ENCODE measurements at places on chromosomes 12 and 14.
A peak's percentile ranks its signal among the peaks of the same experiment; 100 is the strongest.

DNA sequence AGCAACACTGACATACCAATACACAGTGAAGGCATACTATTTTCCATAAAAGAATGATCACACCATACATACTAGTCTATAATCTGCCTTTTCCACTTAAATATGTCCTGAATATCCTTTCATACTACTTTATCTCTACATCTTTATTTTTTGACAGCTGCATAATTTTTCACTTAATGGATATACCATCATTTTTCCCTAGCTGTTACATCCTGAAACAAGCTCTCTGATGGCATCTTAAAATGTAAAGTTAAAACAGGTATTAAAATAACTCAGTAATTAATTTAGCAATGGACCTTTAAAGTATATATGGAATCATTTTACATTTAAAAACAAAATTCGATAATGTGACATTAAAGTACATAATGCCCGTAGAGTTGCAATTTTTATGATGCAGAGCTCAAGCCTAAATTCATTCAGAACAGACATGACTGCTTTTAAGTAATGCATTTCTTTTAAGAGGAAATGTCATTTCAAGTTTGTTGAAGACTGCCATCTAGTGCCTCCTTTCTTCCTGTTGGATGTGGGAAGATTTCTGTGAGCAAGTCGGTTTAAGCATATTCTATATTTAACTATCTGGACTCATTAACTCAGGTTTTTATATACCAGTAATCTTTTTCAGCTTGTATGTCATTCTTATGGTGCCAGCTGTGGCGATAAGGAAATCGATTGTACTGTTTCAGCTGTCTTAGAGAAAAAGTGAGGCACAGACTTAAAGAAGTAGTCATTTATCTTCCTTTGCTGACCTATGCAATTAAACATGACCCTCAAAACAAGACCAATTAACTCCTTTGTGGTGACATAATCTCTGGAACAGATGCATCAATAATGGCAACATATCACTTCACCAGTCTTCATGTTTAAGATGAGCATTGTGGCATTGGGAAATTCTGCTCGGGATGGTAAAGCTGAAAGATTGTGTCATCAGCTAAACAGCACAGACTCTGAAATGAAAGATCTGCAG lies 20.3 kb downstream of the PRICKLE1 start:
- DNase-seq, result peak; percentile 80

DNA sequence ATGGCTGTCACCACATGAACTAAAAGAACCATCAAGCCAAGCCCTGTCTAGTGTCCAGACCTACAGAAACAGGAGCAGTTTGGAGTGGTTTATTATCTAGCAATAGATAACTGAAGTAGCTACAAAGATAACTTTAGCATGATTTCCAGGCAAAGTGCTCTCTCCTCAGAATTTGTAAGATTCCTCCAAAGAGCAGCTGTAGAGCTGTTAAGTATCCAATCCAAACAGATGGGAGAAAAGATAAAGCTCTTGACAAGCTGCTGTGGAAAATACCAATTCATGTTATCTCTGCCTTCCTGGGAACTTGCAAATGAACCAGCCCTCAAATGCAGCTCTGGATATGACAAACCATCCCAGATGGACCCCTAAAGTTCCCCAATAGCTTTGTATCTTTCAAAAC lies 78.9 kb upstream of the RESF1 start:
- DNase-seq, result peak; percentile 26

DNA sequence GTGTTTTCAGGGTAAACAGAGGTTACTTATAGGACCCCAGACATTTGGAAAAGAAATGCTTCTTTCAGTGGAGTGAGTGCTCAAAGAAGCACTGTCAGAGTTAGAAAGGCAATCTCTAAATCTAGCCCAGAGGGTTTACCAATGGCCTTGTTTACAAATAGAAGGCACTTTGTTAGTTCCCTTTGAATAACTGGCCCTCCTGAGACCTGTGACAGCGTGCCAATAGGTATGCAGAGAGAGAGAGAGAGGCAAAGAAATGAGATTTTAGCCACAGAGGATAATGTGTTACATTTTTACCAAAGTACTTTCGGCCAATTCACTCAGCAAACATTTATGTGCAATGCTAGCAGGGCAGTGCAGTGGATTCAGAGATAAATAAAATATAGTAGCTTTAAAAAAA lies 41.9 kb downstream of the TPH2 start:
- DNase-seq, result no peak

DNA sequence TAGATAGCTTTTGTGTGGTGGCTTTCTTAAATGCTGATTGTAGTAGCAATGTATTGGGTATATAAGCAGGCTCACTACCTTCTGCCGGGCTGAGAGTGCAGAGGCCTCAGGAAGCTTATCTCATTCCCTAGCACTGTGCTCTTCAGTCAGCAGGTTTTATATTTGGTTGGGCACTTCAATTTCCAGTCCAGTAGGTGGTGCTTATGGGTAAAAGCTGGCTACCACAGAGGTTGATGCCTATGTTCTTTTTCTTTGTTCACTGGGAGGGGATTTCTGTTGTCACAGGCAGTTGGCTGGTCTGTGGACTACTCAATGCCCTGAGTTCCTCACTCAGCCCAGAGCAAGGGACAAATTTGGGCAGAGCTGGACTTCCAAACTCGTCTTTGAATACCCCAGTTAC lies 43.0 kb upstream of the GLIPR1 start:
- peak; percentile 65 for DNase-seq

DNA sequence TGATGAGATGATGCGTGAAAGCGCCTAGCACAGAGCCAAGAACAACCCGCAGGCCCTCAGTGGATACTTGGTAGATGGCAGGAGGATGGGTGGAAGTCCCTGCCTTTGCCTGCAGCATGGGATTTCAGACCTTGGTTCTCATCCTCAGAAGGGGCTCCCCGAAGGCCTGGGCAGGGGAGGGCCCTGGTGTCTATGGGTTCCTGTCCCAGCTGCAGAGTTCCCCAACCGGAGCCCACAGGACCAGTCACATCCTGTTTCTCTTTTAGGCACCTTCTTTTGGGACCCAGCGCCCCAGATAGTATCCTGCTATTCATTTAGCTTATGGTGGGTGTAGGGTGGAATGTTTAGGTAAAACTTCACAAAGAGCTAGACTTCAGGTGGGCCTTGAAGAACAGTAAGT lies 55.5 kb downstream of the CALM1 start:
- DNase-seq, result no peak

DNA sequence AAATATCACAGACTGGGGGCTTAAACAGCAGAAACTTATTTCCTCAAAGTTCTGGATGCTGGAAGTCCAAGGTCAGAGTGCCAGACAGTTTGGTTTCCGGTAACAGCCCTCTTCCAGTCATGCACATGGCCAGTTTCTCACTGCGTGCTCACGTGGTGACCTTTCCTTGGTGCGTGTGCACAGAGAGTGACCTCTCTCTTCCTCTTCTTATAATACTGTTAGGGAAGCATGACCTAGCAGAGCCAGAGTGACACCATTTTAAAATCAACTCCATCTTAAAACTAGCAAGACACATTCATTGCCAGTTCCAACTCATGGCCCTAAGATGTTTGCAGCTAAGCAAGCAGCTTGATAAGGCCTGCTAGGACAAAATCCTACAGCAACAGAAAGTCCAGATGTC lies 221.5 kb upstream of the DAAM1 start:
- DNase-seq, result no peak

GRCh38 chr14:86346818-86347384 lies 817.0 kb downstream of the FLRT2 start:
- no peak for DNase-seq

- peak; percentile 83 for DNase-seq
These were observed 15.2 kb upstream of the PEBP1 start for GRCh38 chr12:118120579-118121363.

DNA sequence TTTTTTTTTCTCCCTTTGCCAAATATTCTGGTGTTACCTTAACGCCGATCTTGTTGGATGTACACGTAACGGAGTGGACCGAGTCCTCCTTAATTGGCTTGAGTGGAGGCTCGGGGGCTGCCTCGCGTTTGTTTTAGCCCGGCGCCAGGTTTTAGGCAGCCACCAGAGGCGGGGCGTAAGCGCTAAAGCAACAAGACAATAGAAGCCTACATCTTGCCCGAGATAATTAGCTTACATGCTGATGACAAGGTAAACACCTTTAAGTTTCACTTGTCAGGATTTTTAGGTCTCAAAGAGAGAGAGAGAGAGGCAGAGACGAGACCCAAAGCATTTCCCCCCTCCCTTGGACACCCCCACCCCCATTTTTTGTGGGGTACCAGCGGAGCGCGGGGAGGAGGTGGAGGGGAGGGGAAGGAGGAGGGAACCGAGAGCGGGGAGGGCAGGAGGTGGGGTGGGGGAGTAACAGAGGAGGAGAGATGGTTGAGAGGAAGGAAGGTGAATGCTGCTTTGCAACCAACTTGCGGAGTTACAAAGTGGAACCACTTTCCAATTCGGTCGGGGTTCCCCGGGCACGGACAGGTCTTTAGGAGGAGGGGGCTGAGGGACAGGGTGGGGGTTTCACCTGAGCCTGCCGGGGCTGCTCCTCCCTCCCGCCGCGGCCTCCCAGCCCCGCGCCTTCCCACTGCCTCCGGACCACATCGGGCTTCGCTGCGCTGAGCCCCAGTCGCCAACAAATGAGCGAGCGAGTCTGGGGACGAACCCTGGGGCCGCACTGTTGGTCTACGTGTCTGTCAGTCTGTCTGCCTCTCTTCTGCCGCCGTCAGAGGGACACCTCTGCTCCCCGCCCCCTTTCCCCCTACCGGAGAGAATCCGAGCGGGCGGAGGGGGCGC lies at the start of gene NKX2-1:
Gene NKX2-1, minus strand, starts transcription at position 802 of the 891 bp plus-strand sequence. Its CDS starts 103 bp downstream, at position 699.
- DNase-seq, result peak; percentile 20

DNA sequence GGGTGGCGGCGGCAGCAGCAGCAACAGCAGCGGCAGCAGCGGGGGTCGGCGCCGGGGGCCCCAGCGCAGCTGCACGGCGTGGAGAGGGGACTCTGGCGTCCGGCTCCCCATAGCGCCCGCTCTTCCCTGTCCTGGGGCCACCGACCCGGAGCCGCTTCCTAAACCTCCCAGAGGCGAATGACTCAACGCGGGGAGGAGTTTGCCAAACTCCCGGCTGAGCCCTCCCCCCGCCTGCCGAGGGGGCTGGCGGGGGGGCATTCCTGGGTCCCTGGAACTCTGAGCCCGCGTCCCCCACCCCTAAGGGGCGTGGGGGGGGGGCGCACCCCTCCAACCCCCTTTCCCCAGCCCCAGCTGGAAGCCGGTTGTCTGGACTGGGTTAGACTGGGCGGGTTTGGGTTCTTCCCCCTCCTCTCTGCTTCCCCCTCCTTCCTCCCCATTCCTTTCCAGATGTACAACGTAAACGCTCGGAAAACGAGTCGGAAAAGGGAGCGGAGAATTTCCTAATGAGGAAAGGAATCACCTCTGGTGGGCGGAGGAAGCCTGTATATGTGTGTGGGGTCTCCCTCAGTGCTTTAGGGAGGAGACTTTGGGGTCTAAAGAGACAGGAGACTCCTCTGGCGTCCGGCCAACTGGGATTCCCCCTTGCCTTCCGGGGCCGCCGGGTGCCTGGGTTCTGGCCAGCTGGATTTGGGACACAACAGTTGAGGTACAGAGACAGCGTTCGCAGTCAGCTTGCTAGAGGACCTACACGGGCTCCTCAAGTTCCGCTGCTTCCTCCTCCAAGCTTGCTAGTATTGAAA lies at the start of gene ITGA5:
Gene ITGA5, minus strand, starts transcription at position 179 of the 800 bp plus-strand sequence. Its CDS starts 68 bp downstream, at position 111.
- peak; percentile 63 for DNase-seq

- DNase-seq, result no peak
These were observed 5.9 kb upstream of the TEX22 start for GRCh38 chr14:105392131-105393090.

- peak; percentile 89 for DNase-seq
These were observed 4.2 kb downstream of the SH2B3 start for GRCh38 chr12:111409780-111410430.

DNA sequence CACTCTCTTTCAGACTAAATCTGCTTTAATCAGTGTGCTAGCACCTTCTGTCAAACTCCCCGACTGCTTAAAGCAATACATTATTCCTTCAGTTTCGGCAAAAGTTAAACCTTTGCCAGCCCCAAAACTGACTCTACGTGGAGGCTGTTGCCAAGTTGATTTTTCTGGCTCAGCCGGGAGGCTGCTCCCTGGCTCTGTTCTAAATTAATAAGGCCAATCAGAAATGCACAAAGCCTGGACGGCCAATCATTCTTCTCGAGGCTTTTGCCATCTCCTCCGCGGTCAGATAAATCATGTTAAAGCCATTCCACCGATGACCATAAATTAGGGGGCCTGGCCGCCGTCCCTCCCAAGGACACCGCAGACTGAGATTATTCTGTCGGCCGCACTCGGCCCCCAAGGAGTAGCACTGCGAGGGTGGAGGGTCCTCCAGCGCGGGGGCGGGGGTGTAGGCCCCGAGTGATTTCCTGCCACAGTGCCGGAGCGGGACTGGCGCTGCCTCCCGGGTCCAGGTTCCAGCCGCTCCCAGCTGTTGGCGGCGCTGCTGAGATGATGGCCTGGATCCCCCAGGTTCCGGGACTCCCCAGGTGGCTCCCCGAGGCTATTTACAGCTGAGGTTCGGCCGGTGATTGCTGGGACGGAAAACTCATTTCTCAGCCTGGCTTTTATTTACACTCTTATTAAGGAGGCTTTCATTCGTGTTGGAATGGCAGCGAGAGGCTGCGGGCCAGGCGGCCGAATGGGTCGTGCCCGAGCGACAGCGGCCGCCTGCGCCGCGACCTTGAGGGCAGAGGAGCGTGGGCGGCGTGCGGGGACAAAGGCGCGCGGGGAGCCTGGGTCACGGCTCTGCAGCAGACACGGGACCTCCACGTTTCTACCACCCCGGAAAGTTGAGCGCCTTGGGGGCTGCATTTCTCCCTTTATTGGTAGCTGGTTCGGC lies 165.1 kb downstream of the MON2 start:
- DNase-seq, result peak; percentile 35

GRCh38 chr12:114165921-114166320 lies 199.8 kb upstream of the RBM19 start:
- no peak for DNase-seq

DNA sequence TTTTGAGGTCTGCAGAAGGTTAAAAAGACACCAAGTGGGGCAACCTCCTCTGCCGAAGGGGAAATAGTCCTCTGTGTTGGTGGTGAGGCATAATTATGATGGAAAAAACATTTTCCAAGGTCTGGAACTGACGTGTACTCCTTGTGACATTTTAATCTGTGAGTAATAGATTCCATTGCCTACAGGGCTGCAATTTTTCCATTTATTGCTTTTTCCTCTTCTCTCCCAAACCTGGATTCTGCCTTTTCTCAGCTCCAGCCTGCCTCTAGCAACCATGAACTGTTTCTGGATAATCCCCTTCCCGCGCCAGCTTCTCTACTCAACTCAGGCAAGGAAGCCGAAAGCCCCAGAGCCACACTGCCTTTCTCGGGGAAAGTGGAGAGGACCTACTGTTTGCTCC lies 230.1 kb upstream of the PLXNC1 start:
- no peak for DNase-seq

DNA sequence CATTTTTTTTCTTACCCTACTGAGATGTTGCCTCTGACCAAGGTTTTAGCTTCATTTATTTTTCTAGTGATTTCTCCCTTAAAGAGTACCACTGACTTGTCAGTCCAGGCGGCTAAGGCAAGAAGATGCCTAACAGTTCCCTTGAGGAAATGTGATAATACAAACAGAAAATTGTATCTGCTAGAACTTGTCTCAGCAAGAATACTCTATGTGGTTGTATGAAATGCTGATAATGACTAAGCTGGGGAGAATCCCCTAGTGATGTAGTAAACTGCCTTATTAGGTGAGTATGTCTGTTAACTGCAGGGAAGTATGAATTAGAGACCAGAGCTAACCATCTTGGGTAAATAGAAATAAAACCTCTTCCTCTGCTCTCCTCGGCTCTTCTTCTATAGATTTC lies 6.7 kb downstream of the C12orf54 start:
- no peak for DNase-seq
